Progenitor cell of endocrine pancreas (in vitro differentiated cells): ENCODE measurements at places on chromosomes 13 and 19. TPM values are rescaled to one million over a fixed set of nuclear protein-coding genes. Genes with fewer than 3 reads are reported as not detected.

The OVOL3 gene
- total RNA-seq = 0.47 TPM in 1 of 2 replicates, not detected in the other

The DIAPH3 gene
- 11.4 and 14.0 TPM in 2 replicates for total RNA-seq

The MISP gene
- total RNA-seq = 1.1 and 2.5 TPM in 2 replicates

The PSG4 gene
- total RNA-seq = not detected in 2 replicates

The KLK13 gene
- 1.1 and 1.6 TPM in 2 replicates for total RNA-seq

The KLF2 gene
- 2.7 TPM in 2 replicates for total RNA-seq

The ZSCAN18 gene
- 111 and 118 TPM in 2 replicates for total RNA-seq

The ZNF345 gene
- total RNA-seq = 14.7 and 17.8 TPM in 2 replicates

The GDF15 gene
- total RNA-seq = 10.5 and 14.4 TPM in 2 replicates

The SYNE4 gene
- total RNA-seq = 32.8 and 33.2 TPM in 2 replicates
